ENCODE measurements at places on chromosomes 4 and X.

DNA sequence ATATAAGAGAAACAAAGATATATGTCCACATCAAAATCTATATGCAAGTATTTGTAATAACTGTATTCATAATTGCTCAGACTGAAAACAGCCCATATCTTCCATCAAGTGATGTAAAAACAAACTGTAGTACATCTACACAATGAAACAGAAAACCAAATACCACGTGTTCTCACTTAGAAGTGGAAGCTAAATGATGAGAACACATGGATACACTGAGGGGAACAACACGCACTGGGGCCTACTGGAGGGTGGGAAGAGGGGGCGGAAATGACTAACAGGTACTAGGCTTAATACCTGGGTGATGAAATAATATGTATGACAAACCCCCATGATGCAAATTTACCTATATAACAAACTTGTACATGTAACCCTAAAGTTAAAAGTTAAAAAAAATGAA is 42.7 kb downstream of the UBA6 start:
- no peak for DNase-seq

- no peak for DNase-seq
Observed at GRCh38 chr4:106366026-106366425, 2.6 kb downstream of the GIMD1 start.

GRCh38 chr4:118972167-118972566 is 83.5 kb downstream of the SYNPO2 start:
- DNase-seq: no peak

- DNase-seq: no peak
Observed at GRCh38 chr4:69843301-69843700, 16.6 kb downstream of the SULT1E1 start.

DNA sequence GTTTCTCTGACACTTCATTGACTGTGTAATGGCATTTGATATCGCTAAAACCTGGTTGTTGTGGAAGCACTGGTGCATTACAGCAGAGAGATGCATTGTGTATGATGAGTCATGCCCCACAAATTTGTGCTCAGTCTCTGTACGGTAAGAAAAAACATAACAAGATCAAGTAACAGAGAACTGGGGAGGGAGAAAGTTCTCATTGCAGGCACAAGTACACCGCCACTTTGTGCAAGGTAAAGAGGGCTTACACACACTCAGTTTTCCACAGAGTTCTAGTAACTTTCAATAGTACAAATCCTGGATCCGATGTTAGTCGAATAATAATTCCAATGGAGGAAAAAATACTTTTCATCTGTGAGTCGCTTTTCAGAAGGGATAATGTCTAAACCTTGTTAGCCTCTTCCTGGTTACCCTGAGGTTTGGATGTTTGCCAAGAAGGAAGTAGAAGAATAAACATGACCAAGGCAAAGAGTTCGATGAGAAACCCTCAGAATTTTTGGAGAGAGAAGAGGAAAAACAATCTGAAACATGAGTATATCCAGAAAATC is 512.5 kb upstream of the SLIT2 start:
- DNase-seq: no peak

DNA sequence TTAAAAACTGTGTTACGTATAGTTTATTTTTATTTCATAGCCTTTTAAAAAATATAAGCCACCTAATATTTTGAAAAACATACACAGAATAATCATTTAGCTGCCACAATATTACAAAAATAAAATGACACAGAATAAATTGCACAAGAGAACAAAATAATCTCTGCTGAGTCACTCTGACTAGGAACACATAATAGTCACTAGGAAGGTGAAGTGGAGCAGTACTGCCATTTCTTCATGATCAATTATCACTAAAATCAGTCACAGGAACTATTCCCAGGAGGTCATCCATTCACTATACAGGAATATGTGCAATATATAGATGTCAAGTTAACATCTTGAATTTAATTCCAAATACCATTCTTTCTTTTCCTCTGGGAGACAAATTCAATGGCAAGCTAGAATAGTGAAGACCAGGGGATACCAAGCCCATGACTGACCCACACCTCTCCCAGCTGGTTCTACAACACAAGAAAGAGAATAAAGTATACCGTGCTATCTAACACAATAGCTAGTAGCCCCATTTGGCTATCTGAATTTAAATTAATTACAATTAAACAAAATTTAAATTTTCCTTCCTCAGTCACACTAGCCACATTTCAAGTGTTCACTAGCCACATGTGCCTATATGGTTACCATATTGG is 5.9 kb downstream of the SMIM43 start:
- DNase-seq: no peak

DNA sequence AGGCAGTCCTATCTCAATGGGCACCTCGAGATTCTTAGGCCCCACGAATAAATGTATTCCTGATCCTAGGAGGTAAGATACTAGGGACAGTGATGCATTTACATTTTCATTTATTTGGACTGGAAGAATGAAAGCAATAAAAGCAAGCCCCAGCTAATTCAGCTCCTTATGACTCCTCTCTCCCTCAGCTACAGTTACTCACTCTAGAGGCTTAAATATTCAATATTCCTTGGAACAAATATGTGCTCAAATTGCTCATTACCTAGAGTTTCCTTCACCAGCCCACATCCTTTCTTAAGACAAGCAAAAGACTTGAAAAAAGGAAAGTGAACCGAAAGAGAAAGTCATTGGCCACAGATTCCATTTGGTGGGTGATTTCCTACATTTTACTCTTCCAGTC is 13.9 kb downstream of the PAGE2 start:
- no peak for DNase-seq

DNA sequence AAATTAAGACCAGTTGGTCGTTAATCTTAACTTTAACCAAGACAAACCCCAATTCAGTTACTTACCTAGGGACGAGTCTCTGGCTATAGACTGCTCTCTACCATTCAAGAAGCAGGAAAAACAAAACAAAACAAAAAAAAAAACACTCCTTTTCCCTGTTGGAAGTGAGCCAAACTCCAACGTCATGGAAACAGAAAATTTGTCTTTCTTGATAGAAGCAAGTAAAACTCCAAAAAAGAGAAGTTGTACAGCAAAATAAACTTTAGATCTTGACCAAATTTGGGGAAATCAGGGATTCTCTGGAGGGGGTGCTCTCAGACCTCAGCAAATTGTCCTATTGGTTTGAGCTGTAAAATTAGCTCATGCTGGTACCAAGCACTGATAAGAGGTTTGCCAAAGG is 3.7 kb downstream of the CNGA1 start:
- no peak for DNase-seq

DNA sequence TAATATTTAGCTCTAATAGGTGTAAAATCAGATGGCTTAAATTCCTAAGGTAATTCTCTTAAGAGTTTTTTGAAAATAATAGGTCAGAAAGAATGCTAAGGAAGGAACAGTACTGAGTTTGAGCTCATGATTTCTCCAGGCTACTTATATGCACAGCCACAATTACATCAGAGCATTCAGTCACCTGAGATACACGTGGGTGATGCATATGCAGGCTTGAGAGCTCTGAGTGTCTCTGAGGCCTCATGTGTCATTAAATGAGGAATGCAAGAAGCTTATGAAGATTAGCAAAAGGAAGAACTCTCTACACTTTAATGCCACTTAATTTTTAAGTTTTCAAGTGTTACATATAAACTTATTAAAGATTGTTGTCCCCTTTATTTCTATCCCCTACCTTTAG is 124.0 kb upstream of the STIM2 start:
- DNase-seq: no peak

GRCh38 chrX:153595859-153596857 is 2.8 kb downstream of the CCNQ start:
- DNase-seq: no peak

DNA sequence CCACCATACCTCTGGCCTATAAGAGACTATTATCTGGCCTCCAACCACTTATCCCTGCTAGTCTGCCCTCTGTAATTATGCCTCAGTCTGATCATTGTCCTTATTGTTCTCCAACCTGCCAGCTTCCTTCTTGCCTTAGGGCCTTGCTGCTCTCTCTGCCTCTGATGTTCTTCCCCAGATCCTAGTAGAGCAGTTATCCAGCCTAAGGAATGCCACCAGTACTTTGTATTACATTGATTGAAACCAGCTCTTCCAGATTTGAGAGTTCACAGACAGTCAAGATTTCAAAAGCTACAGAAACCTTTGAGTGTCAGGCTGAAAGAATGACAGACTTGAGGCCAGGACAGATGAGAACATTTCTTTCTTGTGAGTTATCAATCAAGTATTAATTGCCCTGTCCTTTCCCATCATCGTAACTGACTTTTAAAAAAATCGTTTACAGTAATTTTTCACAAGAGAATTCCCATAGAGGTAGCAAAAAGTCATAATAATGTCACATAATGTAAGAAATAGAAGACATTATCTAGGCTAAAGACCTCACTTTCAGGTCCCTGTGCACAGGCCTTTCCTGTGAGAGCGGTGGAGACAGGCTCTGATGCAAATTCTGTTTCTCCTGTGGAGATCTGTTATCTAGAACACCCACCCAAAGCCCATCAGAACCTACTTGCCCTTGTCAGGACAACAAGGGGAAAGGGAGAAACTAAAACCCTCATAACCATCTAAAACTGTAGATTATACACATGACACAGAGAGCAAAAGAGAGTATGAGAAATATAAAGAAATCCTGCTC is 64.1 kb upstream of the GUCY1A1 start:
- no peak for DNase-seq

GRCh38 chr4:125231661-125232060 is 83.1 kb upstream of the FAT4 start:
- no peak for DNase-seq

DNA sequence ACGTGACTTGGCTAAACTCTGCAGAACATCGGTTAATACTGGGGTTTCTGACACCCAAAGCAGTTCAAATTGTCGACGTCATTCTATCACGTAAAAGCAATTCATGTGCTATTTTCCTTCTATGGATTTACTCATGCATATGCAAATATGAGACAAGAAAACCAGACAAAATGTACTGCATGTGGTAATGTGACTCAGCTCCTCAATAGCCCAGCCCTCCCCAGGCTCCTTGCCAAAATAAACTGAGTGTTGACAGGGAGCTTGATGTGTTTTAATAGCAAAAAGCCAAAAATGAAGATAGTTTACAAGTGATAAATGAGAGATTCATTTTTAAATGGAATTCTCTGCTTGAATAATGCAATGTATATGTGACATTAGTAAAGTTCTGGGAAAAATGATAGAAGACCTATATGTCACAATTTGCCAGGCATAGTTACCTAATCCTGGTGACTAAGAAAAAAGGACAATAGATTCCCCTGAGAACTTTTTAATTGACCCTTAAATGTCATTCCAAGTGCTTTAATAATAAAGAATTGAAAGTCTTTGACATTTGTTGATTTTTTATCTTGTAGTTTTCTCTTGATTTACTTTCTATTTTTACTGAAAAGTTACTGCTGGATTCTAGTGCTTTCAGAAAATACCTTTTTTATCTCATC is 1700.6 kb upstream of the TENM3 start:
- DNase-seq: no peak

DNA sequence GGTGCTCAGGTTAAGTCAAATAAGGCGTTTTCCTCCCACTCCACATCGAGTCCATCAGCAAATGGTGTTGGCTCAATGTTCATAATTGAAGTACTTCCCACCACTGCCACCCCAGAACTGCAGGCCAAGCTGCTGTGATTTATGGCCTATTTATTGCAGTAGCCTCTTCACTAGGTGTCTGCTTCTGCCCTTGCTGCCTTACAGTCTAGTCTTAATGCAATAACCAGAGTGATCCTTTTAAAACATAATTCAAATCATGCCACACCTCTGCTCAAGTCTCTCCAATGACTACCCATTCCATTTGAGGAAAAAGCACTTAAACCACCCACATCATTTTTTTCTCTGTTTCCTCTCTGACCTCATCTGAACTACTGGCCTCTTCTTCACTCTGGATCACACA is 220.3 kb downstream of the KCNIP4 start:
- no peak for DNase-seq

- no peak for DNase-seq
Observed at GRCh38 chr4:187929024-187929423, 66.5 kb upstream of the ZFP42 start.

GRCh38 chr4:100651499-100652175 is 133.8 kb upstream of the EMCN start:
- no peak for DNase-seq

DNA sequence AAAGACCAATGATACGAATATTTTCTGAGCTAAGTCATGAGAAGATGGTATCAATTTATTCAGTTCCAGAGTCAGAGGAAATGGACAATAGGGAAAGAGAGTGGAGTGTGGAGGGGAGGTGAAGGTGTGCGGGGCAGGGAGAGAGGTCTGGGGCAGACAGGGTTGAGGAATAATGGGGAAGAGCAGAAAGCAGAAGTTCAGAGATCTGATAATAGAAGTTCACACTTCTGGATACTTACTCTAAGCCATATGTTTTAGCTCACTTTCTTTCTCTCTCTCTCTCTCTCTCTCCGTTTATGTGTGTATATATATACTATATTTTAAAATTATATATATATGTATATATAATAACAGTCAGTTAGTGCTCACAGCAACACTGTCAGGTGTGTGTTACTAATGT is 40.4 kb downstream of the FOXR2 start:
- no peak for DNase-seq

DNA sequence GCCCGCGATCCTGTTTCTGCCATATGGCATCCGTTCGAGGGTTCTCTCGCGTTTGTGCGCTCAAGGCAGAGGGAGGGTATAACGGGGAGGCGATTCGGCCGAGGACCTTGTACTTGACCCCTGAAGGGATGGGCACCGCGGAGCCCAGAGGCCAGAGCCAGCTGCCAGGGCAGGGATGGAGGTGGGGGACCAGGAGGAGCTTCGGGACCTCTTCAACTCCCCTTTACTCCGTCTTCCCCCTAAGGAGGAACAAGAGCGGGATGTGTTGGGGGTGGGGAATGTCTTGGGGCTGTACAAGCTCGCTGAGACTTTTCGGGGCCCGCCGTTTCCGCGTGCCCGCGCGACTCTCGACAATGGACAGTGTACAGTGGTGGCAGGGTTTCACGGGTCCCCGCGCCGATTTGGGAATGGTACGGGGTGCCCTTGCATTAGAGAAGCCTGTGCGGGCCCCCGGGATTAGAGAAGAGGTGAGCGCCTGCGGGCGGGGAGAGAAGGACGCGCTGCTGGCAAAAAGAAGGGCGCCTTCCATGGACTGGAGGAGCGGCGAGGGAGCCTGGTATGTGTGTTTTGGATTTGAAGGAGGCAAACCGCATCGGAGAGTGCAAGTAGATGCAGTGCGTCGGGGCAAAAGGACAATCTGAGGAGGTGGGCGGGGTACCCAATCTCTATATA is 760 bp downstream of the UGT8 start:
- DNase-seq: no peak

GRCh38 chr4:12507868-12508481 is 976.2 kb downstream of the RAB28 start:
- DNase-seq: no peak

DNA sequence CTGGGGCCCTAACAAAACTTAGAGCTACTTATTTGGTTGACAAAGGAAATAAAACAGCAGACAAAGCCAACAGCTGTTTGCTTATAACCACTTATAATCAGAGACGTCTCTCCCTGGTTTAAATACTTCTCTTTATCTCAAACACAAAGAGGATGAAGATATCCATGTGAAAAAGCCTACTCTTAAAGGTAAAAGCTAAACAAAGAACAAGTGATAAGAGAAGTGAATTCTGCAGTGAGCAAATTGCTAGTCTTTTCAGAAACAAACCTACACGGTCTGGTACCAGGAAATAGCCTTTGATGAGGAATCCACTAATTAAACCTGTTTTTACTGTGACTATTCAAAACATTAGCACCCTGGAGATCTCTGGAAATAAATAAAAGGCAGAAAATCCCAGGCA is 46.7 kb downstream of the GRIA3 start:
- DNase-seq: no peak
